Naive thymus-derived CD8-positive, alpha-beta T cell (primary cell): ENCODE measurements at places on chromosomes 4 and X. TPM values are rescaled to one million over a fixed set of nuclear protein-coding genes. Genes with fewer than 3 reads are reported as not detected.

The ALB gene
- total RNA-seq = 0.73 TPM

The KIF4A gene
- total RNA-seq = 0.08 TPM

The NSUN7 gene
- 0.25 TPM for total RNA-seq

The RRH gene
- total RNA-seq = not detected

The NOX1 gene
- not detected for total RNA-seq

The PPEF2 gene
- 1.6 TPM for total RNA-seq

The FMR1NB gene
- total RNA-seq = not detected

The CTAG1A gene
- total RNA-seq = not detected

The F8A3 gene
- total RNA-seq = 9.7 TPM

DNA sequence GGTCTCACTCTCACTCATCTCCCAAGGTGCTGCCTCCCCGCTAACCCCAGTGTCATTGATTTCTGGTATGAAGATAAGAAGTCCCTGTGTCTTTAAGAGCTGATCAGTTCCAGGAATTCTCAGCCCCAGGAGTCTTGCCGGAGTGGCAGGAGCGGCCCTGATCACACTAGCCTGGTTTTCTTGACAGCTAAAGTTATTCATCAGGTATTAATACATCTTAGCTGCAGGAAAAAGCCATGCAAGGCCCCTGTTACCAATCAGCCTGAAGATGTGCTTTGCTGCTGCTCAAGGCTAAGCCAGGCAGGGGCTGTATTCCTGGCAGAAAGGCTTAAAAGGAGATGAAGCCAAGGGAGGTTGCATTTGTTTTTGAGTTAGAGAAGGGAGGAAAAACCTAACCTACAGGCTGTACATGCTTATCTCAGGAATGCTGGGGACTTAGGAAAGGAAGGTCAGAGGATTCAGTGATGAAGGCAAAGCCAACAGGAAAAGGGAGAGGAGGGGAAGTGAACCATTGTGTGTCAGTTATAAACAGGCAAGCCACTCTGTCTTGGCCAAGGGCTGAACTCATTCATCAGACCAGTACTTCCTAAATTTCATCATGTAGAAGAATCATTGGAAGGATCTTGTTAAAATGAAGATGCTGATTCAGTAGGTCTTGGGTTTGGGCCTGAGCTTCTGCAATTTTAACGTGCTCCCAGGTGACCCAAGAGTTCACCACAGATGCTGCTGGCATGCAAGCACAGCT, 8.6 kb downstream of the SRPX start:
- H3K4me1 ChIP-seq = no peaks in the 10 kb centered on the region
- no peaks in the 10 kb centered on the region for H3K27me3 ChIP-seq
- H3K4me3 ChIP-seq = no peak overlapping the region
- H3K36me3 ChIP-seq = no peaks in the 10 kb centered on the region
- DNase-seq = no peak

- DNase-seq = no peak
- H3K4me1 ChIP-seq = peaks cover 38% of the 10 kb centered on the region
These were observed 4.4 kb downstream of the FBXW7 start for GRCh38 chr4:152531479-152531878.

DNA sequence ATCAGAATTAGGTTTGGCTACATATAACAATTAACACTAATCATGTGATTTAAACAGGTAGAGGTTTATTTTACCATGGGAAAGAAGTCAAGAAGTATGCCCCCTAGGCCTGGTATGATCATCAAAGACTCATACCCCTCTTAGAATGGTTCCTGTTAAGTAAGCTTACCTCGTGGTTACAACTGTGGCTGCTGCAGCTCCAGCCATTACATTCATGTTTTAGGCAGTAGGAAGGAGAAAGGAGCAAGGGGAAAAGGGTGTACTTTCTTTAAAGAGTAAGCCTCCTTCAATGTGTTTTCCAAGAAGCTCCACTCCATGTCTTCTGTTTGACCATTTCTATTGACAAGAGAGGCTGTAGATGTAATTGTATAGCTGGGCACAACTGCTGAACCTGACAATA, 94.9 kb upstream of the GATB start:
- H3K4me1 ChIP-seq = peaks cover 12% of the 10 kb centered on the region
- no peak overlapping the region for H3K27ac ChIP-seq
- no peak overlapping the region for H3K4me3 ChIP-seq
- H3K36me3 ChIP-seq = no peaks in the 10 kb centered on the region
- DNase-seq = no peak

GRCh38 chrX:39721566-39722279, 376.0 kb downstream of the BCOR start:
- no peak for DNase-seq
- H3K4me3 ChIP-seq = no peak overlapping the region
- peaks cover 4% of the 10 kb centered on the region for H3K4me1 ChIP-seq
- no peak overlapping the region for H3K27ac ChIP-seq
- no peaks in the 10 kb centered on the region for H3K27me3 ChIP-seq

- no peaks in the 10 kb centered on the region for H3K4me1 ChIP-seq
- H3K36me3 ChIP-seq = peaks cover 2% of the 10 kb centered on the region
These were observed 42.7 kb downstream of the HPRT1 start for GRCh38 chrX:134502686-134503085.

- H3K27ac ChIP-seq = no peak overlapping the region
- no peak overlapping the region for H3K4me3 ChIP-seq
- H3K27me3 ChIP-seq = peaks cover 18% of the 10 kb centered on the region
- H3K4me1 ChIP-seq = peaks cover 13% of the 10 kb centered on the region
These were observed 69.4 kb upstream of the ACSL1 start for GRCh38 chr4:184895012-184895695.

DNA sequence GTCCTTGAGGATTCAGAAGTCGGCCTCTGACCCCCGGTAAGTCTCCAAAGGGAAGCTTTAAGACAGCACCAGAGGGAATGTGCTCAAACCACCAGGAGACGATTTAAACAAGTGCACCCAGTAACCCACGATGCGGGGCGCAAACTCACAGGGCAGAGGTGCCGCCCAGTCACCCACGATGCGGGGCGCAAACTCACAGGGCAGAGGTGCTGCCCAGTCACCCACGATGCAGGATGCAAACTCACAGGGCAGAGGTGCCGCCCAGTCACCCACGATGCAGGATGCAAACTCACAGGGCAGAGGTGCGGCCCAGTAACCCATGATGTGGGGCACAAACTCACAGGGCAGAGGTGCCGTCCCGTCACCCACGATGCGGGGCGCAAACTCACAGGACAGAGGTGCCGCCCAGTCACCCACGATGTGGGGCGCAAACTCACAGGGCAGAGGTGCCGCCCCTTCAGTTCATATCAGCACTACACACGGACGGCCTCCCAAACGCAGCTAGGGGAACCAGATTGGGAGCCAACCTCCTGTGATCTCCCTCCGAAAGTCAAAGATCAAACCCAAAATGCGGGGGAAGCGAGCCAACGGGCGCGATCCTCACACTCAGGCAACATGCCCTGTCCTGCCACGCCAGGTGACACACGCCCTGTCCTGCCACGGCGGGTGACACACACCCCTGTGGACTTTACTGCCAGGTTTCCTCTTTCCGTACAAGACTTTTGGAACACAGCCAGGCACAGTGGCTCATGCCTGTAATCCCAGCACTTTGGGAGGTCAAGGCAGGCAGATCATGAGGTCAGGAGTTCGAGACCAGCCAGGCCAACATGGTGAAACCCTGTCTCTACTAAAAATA, 11.3 kb downstream of the PPP2R3B start:
- peaks cover 38% of the 10 kb centered on the region for H3K4me1 ChIP-seq
- H3K36me3 ChIP-seq = peaks cover 4% of the 10 kb centered on the region

DNA sequence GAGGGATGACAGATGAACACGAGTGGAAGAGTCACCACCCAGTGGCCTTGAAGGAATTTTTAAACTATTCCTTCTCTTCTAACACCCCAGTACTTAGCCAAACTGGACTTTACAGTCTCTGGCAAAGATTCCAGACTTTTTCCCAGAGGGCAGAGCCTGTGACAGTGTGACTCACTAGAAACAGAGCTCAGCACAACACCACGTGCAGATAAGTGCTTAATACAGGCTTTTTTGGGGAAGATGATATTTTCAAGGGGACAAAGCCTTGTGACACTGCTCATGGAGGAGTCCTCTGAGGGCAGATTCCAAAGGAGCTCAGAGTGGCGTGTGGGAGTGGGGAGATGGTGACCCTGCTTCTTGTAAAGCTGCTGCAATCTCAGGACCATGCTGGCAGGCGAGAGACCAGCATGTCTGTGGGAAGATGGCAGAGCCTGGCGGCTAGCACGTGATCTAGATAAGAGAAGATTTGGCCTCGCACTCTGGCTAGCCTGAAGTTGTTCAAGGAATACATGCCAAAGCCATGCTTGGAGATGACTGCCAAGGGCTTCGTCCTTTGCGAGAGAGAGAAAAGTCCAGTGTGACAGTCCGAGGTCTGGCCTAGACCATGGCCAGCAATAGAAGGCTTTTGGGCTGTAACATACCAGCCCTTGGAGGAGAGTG, 2.4 kb downstream of the RAB33A start:
- peak overlapping the region; percentile 90 for H3K27ac ChIP-seq
- H3K4me1 ChIP-seq = peaks cover 56% of the 10 kb centered on the region

GRCh38 chrX:97995834-97996233, 1112.1 kb downstream of the RPA4 start:
- no peaks in the 10 kb centered on the region for H3K36me3 ChIP-seq
- H3K27me3 ChIP-seq = no peaks in the 10 kb centered on the region
- no peaks in the 10 kb centered on the region for H3K4me1 ChIP-seq
- no peak for DNase-seq
- H3K4me3 ChIP-seq = no peak overlapping the region

GRCh38 chr4:95248720-95249425, 299.9 kb downstream of the UNC5C start:
- H3K27me3 ChIP-seq = no peaks in the 10 kb centered on the region
- H3K4me1 ChIP-seq = no peaks in the 10 kb centered on the region
- H3K27ac ChIP-seq = no peak overlapping the region
- no peaks in the 10 kb centered on the region for H3K36me3 ChIP-seq
- no peak overlapping the region for H3K4me3 ChIP-seq

DNA sequence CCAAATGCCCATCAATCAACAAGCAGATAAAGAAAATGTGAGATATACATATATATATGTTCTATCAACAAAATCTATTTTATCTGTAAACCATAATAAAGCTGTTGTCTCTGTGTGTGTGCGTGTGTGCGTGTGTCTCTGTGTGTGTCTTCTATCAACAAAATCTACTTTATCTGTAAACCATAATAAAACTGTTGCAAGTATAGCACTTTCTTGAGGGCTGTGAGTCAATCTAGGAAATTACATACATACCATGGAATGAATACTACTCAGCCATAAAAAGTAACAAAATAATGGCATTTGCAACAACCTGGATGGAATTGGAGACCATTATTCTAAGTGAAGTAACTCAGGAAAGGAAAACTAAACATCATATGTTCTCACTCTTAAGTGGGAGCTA, 12.5 kb upstream of the PLK4 start:
- H3K27ac ChIP-seq = no peak overlapping the region
- no peaks in the 10 kb centered on the region for H3K27me3 ChIP-seq
- H3K4me1 ChIP-seq = no peaks in the 10 kb centered on the region

GRCh38 chrX:18146954-18147353, 73.7 kb downstream of the BEND2 start:
- H3K4me1 ChIP-seq = no peaks in the 10 kb centered on the region
- no peaks in the 10 kb centered on the region for H3K36me3 ChIP-seq
- H3K27me3 ChIP-seq = peaks cover 2% of the 10 kb centered on the region
- peak; percentile 11 for DNase-seq

DNA sequence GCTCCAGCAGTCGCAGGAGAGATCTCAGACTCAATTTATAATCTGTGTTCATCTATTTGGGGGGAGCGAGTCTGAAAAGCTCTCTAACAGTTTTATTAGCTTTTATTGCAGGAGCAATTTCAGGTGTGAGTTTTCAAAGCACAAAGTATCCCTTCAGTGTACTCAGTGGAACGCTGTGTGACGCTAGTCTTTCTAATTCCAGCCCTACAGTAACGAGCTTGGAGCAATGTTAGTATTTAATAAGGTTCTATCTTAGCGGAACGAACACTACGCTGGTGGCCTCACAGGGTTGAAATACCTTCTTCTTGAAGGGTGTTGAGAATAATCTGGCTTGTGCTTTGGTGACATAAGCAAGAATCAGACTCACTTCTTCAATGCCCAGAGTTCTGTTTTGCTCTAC, 8.4 kb downstream of the HS3ST1 start:
- H3K27ac ChIP-seq = no peak overlapping the region
- no peak overlapping the region for H3K4me3 ChIP-seq
- peaks cover 26% of the 10 kb centered on the region for H3K4me1 ChIP-seq
- peaks cover 3% of the 10 kb centered on the region for H3K27me3 ChIP-seq
- no peak for DNase-seq
- no peaks in the 10 kb centered on the region for H3K36me3 ChIP-seq

DNA sequence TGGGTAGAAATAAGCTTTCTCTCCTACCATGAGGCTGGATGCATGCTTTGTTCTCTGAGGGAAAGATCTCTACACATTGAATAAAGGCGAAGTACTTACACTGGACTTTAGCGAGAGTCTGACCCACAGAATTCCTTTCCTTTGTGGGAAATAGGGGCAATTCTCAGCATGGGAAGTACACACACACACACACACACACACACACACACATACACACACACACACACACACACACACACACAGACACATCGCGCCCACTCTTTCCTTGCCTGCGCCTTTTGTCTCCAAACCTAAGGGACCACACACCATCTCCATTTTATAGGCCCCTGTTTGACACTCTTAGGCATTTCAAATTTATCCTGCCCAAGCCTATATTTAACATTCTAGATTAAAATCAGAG, 83.8 kb downstream of the LUZP4 start:
- no peak overlapping the region for H3K4me3 ChIP-seq
- H3K27ac ChIP-seq = no peak overlapping the region
- no peaks in the 10 kb centered on the region for H3K4me1 ChIP-seq
- no peak for DNase-seq

DNA sequence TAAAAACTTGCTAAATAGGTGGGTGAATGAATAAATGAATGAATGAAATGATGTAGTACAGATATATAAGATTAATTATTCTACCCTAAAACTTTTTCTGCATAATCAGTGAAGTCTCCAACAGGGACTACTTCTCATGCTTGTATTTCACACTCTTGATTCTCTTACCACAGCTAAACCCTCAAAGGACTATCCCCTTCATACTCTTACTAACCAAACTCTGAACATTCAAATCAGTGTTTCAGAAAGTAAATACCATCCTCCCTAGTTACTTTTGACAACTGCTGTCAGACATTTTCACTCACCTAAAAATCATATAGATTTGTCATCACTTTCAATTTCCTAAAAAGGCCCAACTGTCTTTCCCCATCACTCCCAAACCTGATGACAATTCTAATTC, 234.3 kb upstream of the HHIP start:
- no peak overlapping the region for H3K4me3 ChIP-seq
- no peak for DNase-seq
- no peaks in the 10 kb centered on the region for H3K36me3 ChIP-seq
- no peaks in the 10 kb centered on the region for H3K27me3 ChIP-seq
- no peak overlapping the region for H3K27ac ChIP-seq
- H3K4me1 ChIP-seq = no peaks in the 10 kb centered on the region

- no peaks in the 10 kb centered on the region for H3K36me3 ChIP-seq
- no peak for DNase-seq
- no peak overlapping the region for H3K27ac ChIP-seq
- peaks cover 14% of the 10 kb centered on the region for H3K27me3 ChIP-seq
These were observed 110.5 kb downstream of the KDR start for GRCh38 chr4:55014876-55015275.

GRCh38 chr4:151649479-151649878, 111.3 kb downstream of the GATB start:
- no peak for DNase-seq
- no peaks in the 10 kb centered on the region for H3K36me3 ChIP-seq
- peaks cover 2% of the 10 kb centered on the region for H3K4me1 ChIP-seq
- H3K27me3 ChIP-seq = no peaks in the 10 kb centered on the region
